ENCODE measurements at places on chromosomes 5 and 9.

DNA sequence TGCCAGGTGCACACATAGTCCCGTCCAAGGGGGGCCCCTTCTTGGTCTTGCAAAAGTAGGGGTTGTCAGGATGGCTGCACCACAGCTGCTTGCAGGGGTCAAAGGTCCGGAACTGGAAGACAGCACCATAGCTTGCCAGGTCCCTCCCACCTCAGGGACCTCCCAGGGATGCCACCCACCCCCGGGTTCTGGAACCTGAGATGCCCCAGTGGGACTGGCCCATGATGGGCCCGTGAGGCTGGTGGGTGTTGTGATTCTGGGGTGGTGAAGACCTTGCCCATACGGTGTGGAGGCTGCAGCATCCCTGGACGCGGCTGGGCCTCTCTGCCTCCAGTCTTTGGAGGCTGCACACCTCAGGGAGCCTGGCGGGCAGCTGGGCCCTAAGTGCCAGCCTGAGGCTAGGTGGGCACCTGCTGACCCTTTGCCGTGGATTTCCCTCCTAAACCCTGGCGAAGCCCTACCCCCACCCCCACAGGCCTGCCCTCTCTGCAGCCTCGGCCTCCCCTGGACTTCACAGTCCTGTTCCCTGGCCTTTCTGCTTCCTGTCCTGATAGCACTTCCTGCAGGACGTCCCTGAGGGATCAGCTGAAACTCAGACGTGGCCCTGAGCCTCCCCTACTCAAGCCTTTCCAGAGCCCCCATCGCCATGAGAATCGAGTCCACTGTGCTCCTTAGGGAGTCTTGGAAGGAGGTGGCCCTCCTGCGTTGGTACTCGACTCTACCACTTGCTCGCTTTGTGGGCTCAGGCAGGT, 92.1 kb downstream of the ZNF354C start:
- no peak for DNase-seq

DNA sequence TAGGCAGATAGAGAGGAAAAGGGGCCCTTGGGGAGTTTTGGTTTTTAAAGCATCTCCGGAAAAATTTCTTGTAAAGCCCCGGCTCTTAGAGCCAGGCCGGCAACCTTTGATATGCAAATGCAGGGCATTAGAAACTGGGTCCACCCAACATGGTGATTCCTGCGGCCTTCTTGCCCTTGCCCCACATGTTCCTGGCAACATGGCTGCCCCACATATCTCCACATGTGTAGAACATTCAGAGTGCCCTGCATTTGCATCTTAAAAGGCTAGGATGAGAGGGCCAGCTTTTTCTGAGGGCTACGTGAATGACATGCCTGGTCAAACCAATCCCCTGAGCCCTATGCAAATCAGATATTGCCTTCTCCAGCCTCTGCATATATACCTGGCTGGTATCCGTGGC, 5.0 kb upstream of the SNAPC3 start:
- DNase-seq: no peak

GRCh38 chr9:133252301-133253020, 22.5 kb downstream of the ABO start:
- no peak for DNase-seq

DNA sequence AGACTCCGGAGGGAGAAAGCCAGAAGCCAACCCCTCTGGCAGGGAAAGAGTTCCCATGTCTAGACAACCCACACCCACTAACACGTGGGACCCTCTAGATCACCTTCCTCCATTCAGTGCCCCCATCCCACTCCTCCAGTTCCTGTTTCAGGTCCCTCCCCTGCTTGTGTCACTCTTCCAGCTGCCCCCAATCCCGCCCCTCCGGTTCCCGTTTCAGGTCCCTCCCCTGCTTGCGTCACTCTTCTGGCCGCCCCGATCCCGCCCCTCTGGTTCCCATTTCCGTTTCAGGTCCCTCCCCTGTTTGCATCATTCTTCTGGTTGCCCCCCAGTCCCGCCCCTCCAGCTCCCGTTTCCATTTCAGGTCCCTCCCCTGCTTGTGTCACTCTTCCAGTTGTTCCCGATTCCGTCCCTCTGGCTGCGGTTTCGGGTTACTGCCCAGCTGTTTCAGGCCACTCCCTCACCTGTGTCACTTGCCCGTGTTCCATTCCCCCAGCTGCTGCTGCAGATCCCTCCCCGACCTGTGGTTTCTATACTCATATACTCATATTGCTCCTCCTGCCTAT, 64.8 kb upstream of the RANBP6 start:
- peak; percentile 87 for DNase-seq

DNA sequence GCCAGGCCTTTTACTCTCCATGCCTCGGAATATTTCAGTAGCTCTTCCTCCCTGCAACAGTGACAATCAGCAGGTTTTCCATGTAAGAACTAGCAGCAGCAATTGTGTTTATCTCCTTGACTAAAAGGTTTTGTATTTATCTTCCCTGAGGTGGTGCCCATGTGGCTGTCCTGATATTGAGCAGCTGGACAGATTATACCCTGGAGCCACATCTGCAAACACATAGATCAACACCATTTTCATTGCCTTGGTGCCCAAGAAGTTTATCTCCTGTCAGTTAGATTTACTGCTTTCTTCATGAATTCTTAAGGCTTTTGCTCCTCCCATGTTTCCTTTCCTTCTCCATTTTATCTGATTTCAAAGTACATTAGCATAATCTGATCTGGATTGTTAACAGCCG, 378.4 kb downstream of the SPATA31D1 start:
- DNase-seq: no peak

DNA sequence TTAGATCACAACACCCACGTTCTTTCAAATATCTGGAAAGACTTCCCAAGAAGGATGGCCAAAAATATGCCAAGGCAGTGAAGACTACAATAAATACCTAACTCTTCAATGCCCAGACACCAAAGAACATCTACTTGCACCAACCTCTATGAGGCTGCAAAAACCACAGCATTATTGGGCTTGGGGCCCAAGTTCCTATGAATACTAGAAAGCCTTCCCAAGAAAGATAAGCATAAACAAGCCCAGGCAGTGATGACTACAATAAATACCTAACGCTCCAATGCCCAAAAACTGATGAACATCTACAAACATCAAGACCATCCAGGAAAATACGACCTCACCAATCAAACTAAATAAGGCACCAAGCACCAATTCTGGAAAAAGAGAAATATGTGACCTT, 41.3 kb downstream of the AP3B1 start:
- no peak for DNase-seq

DNA sequence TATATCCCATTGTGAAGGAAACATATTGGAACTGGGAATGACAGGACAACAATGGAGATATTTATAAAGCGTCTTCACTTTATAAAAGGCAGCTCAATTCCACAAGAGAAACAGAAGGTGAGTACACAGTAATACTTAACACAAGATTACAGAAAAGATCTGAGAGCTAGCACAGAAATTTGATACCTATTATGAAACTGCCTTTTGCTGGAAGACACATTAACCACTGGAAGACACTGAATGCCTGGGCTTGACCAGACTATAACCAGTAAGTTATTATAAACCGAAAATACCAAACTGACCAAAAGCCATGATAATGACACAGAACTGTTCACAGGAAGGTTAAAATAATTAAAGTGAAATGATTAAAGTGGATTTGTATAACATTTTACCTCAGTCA, 195.4 kb downstream of the NR2F1-AS1 start:
- no peak for DNase-seq

GRCh38 chr5:76021936-76022584, 61.1 kb upstream of the SV2C start:
- no peak for DNase-seq

GRCh38 chr5:10467281-10468198, 25.9 kb downstream of the ROPN1L start:
- peak; percentile 88 for DNase-seq

DNA sequence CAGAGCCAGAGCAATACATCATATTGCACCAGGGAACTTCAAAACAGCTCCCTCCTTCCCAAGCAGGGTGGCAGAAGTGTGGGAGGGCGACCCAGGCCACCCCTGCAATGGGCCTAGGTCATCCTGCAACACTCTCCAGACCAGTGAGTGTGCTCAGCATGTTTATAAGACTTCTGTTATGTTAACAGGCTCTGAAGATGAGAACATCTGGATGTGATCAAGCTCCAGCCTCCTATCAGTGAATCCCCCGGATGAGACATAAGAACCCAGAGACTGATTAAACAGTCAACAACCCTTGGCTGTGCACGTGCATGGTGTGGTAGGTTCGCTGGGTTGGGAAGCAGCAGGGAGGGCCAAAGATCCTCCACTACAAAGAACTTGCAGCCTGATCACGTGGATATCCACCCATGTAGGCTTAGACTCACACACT, 63.3 kb downstream of the ABCA1 start:
- no peak for DNase-seq

DNA sequence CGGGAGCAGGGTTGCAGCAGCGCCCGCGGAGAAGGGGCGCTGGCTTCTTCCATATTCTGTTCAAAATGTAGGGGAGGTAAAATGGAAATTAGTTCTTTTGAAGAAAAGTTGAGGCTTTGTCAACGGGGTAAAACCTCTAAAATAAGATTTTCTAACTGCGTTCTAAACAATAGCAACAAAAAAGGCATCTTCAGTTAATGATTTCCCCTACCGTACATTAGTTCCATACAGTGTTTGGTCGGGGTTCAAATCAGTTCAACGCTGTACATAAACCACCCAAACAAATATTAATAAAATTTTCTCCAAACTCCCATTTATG, 343 bp upstream of the FANCC start:
- DNase-seq: no peak

Data from HT1080 (cell line).